Activated CD4-positive, alpha-beta T cell treated with anti-CD3 and anti-CD28 coated beads, Interleukin-2, amount 50 U/mL, for 4 hours (primary cell): ENCODE measurements at places on chromosomes 7 and 10.

DNA sequence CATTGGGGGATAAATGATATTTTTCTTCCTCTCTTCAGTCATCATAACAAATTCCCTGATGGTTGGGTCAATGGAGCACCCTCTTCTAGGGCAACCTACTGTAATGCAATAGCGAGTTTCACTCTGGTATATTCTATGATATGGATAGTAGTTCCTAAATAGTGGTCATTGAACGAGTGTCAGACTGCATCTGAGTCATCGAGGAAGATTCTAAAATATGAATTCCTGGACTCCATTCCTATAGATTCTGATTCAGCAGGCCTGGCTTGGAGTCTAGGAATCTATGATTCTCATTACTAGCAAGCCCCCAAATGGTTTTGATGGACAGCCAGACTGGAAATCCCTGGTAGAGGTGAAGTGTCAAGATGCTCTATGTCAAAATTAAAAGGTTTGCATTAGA lies 254.5 kb downstream of the BUB3 start:
- no peak for DNase-seq

- DNase-seq, result no peak
These were observed 26.8 kb downstream of the ACADSB start for GRCh38 chr10:123035467-123036086.

DNA sequence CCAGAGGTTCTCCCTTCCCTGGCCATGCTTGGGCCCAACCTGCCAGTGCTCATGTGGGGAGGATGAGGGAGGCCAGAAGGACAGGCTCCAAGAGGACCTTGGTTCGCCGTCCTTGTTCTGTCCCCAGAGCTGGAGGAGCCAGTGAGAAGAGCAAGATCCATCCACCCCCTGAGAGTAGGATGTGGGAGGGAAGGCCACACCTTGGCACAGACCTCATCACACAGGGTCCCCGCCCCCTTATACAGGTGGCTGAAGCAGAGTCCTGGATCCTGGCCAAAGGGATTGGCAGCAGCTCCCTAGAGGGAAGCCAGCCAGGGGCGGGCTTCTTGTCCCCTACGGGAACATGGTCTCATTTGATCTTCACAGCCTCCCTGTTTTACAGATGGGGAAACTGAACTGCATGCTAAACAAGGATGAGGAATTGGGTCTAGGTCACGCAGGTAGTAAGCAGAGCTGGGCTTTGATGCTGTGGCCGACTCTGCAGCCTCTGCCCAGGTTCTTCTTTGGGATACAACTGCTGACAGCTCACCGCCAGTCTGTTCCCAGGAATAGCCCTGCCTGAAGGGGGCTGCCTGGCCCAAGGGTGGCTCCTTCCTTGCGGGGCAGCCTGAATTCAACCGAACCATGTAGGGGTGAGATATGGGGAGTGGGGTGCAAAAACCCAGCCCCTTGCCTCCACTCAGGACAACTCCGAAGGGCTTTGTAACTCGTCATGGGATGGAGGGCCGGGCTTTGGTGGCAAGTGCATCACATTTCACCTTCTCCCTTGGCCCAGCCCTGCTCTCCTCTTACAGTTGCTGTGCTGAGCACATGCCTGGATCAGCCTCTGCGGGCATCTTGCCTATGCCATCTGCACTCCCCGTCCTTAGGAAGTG lies 62.2 kb upstream of the KDM7A start:
- DNase-seq, result no peak

DNA sequence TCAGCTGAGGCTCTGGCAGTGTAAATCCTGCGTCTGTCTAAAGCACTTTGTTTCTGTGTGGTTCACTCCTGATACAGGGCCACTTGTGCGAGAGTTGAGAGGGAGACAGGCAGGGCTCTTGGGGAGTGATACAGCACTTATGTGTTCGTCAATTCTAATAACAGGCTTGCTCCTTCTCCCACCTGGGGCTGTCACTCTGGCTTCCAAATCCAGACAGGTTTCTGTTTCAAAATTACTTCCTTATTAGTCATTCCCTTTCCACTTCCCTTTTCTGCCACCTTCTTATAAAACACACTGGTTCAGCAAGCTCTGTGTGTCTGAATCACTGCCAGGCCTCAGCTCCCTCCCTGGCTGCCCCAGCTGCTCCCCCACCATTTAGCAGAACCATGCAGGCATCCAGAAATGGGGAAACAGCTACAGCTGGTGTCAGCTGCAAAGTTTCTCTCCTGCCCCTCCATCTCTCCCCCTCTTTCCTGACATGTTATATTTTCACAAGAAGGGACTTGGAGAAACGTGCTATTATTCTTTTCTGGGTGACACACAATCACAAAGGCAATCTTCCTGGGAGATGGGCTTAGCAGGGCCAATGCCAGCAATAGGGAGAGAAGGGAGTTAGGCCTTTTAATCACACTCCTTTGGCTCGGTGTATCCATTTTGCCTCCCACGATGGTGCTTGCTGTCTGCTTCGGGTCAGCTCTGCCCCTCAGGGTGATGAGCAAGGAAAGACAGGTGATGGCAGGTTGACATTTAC lies 58.4 kb upstream of the ZNRF2 start:
- no peak for DNase-seq

GRCh38 chr7:40658729-40659128 lies 523.9 kb downstream of the SUGCT start:
- no peak for DNase-seq
